ENCODE measurements at places on chromosomes 5 and 9.
A peak's percentile ranks its signal among the peaks of the same experiment; 100 is the strongest.

DNA sequence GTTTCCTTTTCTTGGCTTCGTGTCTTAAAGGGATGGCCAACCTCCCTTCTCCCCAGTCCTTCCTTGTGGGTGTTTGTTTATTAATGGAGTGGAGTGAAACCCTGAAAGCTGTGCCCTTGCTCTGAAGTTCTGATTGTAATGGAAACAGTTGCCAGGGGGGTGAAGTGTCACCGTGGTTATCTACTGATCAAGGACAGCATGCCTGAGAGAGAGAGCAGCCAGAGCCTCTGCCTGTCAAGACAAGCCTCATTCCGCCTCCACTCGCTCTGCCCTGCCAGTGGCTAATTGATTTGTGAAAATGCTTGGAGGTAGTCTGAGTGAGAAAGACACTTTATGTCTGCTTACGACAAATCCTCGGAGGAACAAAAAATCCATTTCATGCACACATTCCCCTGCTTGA is 143.7 kb upstream of the SLC30A5 start:
- DNase-seq = no peak

- DNase-seq = no peak
Observed at GRCh38 chr5:10125116-10125515, 124.6 kb downstream of the ATPSCKMT start.

DNA sequence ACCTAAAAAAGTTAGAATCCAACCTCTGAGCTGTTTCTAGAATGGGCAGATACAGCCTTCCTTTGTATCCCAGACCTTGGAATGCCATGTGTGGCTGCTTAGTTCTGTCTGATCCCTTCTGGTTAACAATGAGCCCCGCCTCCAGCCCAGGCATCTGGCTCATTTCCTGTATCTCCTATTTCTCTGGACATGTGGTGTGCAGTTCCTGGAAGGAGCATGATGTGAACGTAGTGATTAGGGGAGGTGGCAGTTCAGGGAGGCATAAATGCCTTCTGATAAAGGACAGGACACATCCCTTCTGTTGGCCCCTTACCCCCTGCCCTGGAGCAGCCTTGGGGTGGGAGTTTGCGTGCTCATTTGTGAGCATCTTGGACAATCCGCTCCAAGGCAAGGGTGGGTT is 243.0 kb downstream of the ZSWIM6 start:
- DNase-seq = peak; percentile 67

- DNase-seq = no peak
Observed at GRCh38 chr9:14273696-14274121, 40.2 kb downstream of the NFIB start.

DNA sequence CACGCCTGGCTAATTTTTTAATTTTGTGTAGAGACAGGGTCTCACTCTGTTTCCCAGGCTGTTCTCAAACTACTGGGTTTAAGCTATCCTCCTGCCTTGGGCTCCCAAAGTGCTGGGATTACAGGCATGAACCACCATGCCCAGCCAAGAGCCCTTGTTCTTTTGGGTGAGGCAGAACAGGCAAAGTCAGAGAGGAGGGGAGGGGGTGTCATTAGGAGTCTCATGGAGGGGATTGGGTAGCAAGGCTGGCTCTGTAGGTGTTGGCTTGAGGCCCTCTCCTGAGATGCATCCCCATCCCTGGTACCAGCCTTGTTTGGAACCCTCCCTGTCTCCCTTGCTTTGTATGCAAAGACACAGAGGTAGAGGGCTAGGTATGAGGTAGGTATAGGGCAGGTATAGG is 24.1 kb downstream of the GSN start:
- no peak for DNase-seq

GRCh38 chr5:133403741-133404364 is 208.5 kb downstream of the FSTL4 start:
- DNase-seq = no peak

- no peak for DNase-seq
Observed at GRCh38 chr9:8351436-8351835, 551.9 kb upstream of the DMAC1 start.

Measured in AG08396 (cell line).